NCI-H1105 (cell line): ENCODE measurements at places on chromosomes 1 and 21.

DNA sequence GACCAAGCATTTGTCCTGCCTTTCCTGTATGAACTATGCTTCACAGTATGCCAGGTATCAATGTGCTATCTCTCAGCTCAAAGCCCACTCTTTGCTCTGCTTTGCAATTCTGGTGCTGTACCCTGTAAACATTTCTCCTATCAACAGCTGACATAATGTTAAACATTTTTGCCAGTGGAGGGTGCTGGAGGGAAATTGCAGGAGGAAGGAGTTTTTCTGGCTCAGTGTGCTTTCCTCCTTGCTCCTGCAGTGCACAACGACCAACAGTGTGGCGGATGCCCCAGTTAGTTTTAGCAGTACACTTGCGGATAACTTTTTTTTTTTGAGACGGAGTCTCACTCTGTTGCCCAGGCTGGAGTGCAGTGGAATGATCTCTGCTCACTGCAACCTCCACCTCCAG, 67.1 kb upstream of the PTGFRN start:
- no peak for DNase-seq

- no peak for DNase-seq
Observed at GRCh38 chr21:31752352-31752751, 20.4 kb upstream of the SCAF4 start.

- no peak for DNase-seq
Observed at GRCh38 chr1:158396646-158397045, 2.6 kb downstream of the OR10T2 start.

GRCh38 chr1:195946500-195946899, 661.7 kb downstream of the KCNT2 start:
- no peak for DNase-seq

GRCh38 chr1:108830119-108831008, 26.5 kb downstream of the AKNAD1 start:
- no peak for DNase-seq
